ENCODE measurements at places on chromosomes 2 and 18.

GRCh38 chr2:127681288-127681804 is 6.0 kb upstream of the LIMS2 start:
- no peak for DNase-seq

DNA sequence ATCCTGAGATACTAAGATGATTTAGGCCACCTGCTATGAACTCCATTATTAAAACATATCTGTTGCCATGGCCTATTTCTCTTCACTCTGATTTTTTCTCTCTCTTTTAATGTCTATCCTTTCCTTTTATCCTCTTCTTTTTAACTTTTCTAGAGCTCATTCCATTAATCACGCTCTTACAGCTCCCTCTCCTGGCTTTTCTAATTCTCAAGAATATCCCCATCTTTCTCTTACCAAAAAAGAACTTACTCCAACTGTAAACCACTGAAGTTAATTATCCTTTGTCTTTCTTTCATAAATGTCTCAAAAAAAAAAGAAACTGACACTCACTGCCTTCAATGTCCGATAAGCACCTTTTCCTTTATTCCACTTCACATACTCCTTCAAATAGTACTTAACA is 7.9 kb downstream of the PPP3R1 start:
- DNase-seq = no peak

DNA sequence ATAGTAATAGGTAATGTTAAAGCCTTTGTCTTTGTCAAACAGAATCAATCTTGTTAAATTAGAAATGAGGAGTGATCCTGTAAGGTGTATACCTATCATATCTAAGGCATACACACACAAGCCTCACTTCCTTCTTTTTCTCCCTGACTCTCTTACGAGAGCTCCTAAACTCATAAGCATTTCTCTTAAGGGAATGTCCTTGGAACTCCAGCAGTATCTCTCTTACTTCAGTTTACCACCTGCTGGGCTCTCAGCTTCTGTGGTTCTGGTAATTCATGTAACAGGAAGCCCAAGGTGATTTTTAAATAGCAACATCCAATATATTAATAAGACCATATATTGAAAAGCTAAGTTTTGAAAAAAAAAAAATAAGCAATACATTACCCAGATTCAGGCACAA is 85.9 kb downstream of the UBE2E3 start:
- no peak for DNase-seq

DNA sequence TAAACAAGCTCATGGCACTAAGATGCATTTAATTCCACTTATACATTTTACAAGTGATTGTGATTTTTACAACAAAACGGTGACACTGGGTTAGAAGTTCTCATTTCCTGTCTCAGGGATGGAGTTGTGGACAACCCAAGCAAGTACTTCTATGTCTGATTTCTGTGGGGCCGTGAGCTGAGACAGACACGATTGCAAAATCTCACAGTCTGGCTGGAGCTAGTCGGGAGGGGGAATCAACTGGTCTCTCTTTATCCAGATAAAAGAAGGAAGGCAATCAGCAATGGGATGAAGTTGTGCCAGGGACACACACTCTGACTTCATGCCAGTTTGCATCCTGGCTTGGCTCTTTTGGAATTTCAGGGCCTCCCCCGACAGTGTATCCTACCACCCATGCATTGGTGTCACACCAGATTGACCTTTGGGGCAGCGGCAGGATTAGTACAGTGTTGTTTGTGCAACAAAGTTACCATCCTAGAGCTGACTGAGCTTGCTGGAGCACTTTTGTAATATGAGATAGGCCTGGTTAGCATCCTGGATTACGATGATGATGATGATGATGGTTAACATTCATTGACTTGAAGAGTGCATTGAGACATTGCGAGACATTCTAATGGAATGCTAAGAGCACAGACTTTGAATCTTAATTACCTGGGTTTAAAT is 98.8 kb downstream of the CTAGE1 start:
- DNase-seq = no peak

GRCh38 chr18:51621113-51621863 is 423.8 kb upstream of the MEX3C start:
- no peak for DNase-seq

GRCh38 chr2:172753610-172754009 is 18.0 kb downstream of the RAPGEF4 start:
- DNase-seq = no peak

GRCh38 chr2:229401171-229401865 is 130.2 kb upstream of the PID1 start:
- no peak for DNase-seq

DNA sequence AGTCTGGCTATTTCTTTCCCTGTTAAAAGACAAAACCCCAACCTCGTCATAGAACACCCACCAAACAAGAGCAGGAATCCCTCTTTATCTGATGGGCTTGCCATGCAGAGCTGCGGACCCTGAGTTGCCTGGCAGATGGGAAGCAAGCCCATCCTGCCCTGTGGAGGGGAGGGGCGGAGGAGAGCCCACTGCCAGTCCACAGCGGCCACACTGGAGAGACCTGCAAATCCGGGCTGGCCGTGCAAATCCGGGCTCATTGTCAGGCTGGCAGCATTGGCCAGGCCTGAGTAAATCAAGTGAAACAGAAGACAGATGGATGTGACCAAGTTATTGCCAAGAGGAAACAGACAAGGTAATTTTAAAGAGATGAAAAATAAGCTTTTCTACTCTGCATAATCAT is 22.0 kb downstream of the MYL12B start:
- no peak for DNase-seq

GRCh38 chr2:60565472-60565871 is 12.0 kb upstream of the BCL11A start:
- DNase-seq = no peak

GRCh38 chr2:86491088-86491487 is 49.9 kb downstream of the KDM3A start:
- DNase-seq = no peak

GRCh38 chr2:101265893-101266499 is 13.3 kb downstream of the CNOT11 start:
- DNase-seq = no peak

GRCh38 chr2:1727796-1728474 is 16.4 kb downstream of the PXDN start:
- DNase-seq = no peak

DNA sequence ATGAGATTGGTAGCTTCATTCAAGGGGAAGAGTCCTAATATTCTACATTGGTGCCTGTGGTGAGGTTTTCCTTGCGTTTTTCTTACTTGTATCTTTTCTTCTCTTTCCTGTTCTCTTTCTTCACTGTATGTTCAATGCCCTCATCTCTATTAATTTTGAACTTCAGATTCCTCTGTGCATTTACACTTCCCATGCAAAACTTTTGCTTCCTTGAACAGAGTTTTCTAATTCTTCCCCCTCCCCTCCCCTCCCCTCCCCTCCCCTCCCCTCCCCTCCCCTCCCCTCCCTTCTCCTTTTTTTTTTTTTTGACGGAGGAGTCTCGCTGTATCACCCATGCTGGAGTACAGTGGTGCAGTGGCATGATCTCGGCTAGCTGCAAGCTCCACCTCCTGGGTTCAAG is 388.3 kb downstream of the LRRTM1 start:
- DNase-seq = no peak

DNA sequence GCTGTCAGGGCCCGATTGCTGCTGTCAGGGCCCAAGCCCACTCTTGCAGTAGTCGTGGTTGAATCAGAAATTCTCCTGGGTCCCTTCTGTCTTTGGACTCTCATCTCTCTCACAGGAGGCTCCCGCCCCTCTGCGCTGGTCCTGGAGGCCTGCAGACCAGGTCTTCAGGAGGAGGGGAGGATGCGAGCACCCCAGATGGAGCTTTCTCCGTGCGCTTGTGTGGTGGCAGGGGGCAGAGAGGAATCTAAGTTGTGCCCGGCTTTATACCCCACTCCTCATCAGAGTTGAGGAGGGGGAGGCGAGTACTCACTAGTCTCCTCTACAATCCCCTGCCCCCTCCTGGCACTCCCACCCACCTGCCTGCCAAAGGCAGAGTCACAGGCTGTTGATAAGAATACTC is 10.4 kb downstream of the EN1 start:
- no peak for DNase-seq

GRCh38 chr2:26067980-26068507 is 34.2 kb downstream of the RAB10 start:
- DNase-seq = no peak

- DNase-seq = no peak
Observed at GRCh38 chr2:15766303-15766861, 174.0 kb upstream of the MYCN start.

DNA sequence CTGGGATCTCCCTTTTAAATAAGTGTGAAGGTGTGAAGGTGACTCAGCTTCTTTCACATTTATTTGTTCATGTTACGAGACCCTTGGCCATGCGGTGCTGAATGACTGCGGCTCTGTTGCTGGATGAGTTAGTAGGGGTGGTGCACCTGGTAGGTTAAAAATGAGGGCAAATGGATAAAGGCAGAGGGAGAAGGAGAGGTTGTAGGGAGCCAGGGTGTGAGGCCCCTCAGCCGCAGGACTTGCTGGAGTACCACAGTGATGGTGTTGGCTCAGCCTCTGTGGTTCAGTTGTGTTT is 164.2 kb downstream of the NAPG start:
- DNase-seq = no peak

GRCh38 chr2:26772064-26773001 is 8.2 kb downstream of the SLC35F6 start:
- no peak for DNase-seq

DNA sequence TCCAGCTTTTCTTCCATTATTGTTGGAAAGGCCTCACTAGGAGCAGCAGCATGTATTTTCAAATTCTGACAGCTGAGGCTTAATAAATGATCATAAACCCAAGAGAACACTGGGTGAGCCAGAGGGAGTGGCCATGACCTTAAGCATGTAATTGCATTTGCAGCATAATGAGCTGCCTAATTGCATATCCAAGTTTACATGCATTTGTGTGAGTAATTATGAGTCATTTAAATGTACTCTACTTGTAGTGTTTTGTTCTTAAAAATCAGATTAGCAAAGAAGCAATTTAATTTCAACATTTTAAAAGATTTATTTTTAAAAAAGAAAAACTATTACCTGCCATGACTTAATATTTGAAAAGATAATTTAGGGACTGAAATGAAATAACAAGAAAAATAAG is 74.8 kb downstream of the NOL10 start:
- DNase-seq = no peak

GRCh38 chr2:212863185-212863588 is 288.2 kb downstream of the IKZF2 start:
- DNase-seq = no peak

GRCh38 chr2:100163605-100164004 is 21.2 kb upstream of the AFF3 start:
- DNase-seq = no peak

DNA sequence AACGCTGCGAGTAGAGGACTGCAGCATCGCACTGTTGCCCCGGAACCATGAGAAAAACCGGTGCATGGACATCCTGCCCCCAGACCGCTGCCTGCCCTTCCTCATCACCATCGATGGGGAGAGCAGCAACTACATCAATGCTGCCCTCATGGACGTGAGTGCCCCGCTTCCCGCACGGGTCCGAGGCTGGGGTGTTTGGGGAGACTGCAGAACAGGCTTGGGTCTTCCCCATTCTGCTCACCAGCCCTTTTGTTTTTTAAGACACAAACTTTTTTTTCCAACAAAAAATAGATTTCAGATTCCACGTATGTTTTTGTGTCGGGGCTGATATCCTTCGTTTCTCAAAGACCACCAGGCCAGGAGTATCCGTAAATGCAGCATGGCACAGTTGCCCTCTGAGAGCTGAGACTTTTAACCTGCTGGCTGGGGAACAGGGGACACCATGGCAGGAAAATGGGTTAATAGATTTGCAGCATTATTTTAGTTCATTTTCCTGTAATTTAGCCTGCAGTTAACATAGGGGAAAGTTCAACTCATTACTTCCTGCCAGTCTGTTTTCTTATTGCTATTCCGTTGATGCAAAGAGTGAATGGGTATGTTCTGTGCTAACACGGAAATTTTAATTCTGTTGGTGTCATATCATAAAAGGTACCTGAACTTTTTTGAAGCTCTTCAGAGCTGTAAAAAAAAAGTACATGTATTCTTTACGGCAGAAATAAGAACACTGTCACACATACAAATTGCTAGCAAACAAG is 229.9 kb upstream of the RAB12 start:
- DNase-seq = no peak

- DNase-seq = no peak
Observed at GRCh38 chr18:64091526-64091925, 57.4 kb downstream of the LINC00305 start.

- no peak for DNase-seq
Observed at GRCh38 chr2:222315443-222316121, 16.8 kb upstream of the PAX3 start.

GRCh38 chr18:51397347-51397962 is 200.0 kb upstream of the MEX3C start:
- DNase-seq = no peak

DNA sequence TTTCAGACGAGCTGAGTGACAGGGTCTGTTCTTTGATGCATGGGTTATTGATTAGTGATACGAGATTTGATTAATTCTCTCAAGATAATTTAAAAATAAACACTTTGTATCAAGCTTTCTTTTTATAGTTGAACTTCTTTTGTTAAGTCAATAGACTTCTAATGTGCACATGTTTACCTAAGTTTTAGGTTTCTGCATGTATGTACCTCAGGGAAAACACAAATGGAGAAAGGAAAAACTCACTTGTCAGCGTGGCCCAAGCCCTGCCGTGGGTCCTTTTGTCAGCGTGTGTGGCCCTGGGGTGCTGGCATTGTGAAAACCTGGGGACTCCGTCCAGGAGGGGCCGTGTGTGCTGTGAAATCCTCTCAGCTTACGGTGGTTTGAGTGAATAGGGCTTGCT is 153.7 kb downstream of the SNTG2 start:
- DNase-seq = no peak

DNA sequence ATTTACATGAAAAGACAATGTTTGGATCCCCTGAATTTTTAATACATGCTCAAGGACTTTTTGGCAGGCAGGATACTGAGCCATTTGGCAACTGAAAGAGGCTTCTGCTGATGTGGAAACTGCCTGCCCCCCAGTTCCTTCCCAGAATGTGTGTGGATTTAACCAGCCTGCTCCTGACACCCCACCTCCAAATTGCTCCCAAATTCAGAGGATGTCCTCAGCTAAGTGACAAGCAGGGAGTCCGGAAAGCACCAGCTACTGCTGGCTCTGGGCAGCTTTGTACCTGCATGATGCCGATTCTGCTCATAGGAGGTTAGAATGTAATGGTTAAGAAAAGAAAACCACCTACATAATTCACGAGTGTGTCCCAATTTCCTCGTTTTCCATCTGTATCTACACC is 197.5 kb downstream of the CDH20 start:
- DNase-seq = no peak

- DNase-seq = no peak
Observed at GRCh38 chr2:144350151-144350802, 169.6 kb downstream of the ZEB2 start.

- DNase-seq = no peak
Observed at GRCh38 chr18:44539926-44540325, 140.8 kb upstream of the SETBP1 start.

Data from HFF-Myc (cell line).